ENCODE measurements at places on chromosomes 1 and 21.
A peak's percentile ranks its signal among the peaks of the same experiment; 100 is the strongest.

DNA sequence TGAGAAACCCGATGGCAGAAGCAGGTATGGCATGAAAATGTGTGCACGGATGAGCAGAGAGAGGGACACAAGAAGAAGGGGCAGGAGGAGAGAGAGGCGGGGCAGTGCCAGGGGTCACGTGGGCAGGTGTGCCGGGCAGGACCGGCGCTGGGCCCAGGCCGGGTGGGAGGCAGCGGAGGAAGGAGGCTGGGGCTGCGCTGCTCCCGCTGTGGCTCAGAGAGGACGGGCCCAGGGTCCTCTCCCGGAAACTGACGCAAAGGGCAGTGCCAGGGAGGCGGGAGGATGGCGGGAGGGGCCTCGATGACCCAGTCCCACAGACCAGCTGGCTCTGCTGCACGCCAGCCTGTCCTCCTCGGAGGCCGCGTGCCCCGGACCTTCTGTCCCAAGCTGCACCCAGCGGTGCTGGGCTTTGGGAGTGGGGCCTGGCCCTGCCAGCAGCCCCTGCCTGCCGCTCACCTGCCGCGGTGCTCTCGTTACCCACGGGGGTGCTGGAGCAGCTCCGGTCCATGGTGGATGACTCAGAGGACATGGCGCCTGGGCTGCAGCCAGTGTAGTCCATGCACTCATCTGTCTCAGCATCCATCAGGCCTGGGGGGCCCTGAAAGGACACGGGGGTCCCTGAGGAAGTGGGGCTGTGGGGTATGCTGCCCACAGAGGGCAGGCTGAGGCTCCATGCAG lies 153.9 kb downstream of the CASZ1 start:
- H3K27ac ChIP-seq, result no peak overlapping the region
- no peaks in the 10 kb centered on the region for H3K27me3 ChIP-seq
- no peaks in the 10 kb centered on the region for H3K36me3 ChIP-seq
- peaks cover 5% of the 10 kb centered on the region for H3K4me1 ChIP-seq
- no peak overlapping the region for H3K4me3 ChIP-seq
- no peak for DNase-seq

GRCh38 chr1:216448011-216448510 lies 24.8 kb upstream of the USH2A start:
- DNase-seq, result no peak
- H3K27me3 ChIP-seq, result no peaks in the 10 kb centered on the region
- no peak overlapping the region for H3K27ac ChIP-seq

DNA sequence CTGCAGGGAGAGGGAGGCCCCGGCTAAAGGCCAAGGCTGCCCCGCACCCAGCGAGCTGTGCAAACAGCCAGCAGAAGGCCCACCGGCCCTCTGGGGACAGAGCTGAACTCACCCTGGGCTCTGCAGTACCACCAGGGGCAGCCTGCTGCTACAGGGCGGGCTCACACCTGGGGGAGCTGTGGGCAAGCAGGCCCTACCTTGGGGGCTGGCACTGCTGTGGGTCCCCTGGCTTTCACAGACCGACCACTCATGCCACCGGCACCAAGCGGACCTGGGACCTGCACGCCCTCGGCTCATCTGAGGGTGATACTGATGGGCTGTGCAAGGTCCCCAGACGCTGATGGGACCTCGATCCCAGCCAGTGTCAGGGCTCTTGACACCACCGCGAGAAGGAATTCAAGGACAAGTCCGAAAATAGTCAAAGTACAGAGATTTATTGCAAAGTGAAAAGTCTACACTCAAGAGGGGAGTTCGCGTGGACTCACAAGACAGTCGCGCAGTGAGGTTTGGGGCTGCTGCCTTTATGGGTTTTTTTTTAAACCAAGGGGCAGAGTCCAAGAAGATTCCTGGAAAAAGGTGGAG lies 61.0 kb upstream of the ADARB1 start:
- no peak overlapping the region for H3K27ac ChIP-seq
- no peaks in the 10 kb centered on the region for H3K36me3 ChIP-seq
- peaks cover 15% of the 10 kb centered on the region for H3K27me3 ChIP-seq
- H3K4me3 ChIP-seq, result no peak overlapping the region
- no peak for DNase-seq

DNA sequence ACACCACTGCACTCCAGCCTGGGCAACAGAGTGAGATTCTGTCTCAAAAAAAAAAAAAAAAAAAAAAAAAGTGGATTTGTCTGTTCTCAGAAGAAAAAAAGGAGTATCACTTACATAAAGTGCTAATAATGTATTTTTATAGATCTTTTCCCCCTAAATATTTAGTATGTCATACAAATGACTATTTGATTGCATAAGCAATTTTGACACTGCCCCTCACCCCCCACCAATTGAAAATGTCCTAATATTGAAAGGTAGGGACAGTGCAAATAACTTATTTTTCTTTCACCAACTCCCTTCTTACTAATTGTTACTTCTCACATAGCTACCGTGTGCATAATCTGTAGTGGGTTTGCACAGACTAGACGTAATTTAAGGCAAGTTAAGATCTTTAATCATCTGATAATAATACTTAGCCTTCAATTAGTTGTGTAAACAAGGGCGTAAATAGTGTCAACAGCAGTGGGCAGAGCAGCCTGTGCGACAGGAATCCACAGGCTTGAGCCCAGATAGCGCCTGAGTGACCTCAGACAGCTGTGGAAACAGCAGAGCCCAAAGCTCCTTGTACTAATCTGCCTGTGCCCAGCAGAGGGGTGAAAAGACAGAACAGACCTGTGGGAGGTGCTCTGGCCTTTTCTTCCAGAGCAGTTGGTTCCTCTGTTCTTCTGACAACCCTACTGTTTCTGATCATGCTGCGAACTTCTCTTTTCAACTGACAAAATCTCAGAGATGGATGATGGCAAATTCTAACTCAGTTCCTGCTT lies 4.5 kb upstream of the IER5 start:
- no peaks in the 10 kb centered on the region for H3K27me3 ChIP-seq
- no peaks in the 10 kb centered on the region for H3K4me1 ChIP-seq
- H3K36me3 ChIP-seq, result no peaks in the 10 kb centered on the region
- H3K27ac ChIP-seq, result no peak overlapping the region
- no peak overlapping the region for H3K4me3 ChIP-seq

GRCh38 chr1:68782890-68783289 lies 286.0 kb upstream of the DEPDC1 start:
- no peaks in the 10 kb centered on the region for H3K36me3 ChIP-seq
- no peak overlapping the region for H3K27ac ChIP-seq
- H3K27me3 ChIP-seq, result no peaks in the 10 kb centered on the region
- no peak overlapping the region for H3K4me3 ChIP-seq
- H3K4me1 ChIP-seq, result no peaks in the 10 kb centered on the region

DNA sequence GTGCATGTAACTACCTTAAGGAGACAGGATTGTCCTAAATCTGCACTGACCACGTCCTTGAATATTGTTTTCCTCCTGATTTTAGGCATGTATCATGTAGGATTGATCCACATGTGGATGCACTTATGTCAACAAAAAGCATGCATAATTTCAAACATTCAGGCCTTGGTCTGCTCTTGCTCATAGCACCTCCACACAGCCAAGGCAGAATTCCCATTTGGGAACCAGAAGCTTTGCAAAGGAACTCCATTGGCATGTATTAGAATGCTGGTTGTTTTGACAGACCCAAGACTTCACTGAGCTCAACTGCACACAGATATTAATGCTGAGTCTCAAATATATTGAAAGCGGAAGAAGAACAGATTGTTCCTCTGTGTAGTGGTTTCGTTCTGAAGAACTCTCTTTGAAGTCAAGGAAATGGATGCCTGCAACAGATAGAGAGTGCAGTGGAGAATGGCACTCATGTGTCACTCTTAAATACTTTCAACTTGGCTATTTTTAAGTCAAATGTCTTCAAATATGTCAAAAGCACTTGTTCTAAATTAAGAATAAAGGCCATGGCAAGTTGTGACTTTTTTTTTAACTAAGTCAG lies 387.6 kb downstream of the LTN1 start:
- H3K4me1 ChIP-seq, result peaks cover 9% of the 10 kb centered on the region
- DNase-seq, result no peak
- no peak overlapping the region for H3K27ac ChIP-seq
- H3K27me3 ChIP-seq, result no peaks in the 10 kb centered on the region
- H3K36me3 ChIP-seq, result no peaks in the 10 kb centered on the region

GRCh38 chr1:36950604-36951291 lies 83.6 kb downstream of the GRIK3 start:
- no peaks in the 10 kb centered on the region for H3K36me3 ChIP-seq
- H3K4me3 ChIP-seq, result no peak overlapping the region
- no peak for DNase-seq
- H3K27me3 ChIP-seq, result no peaks in the 10 kb centered on the region
- H3K4me1 ChIP-seq, result no peaks in the 10 kb centered on the region

- H3K4me3 ChIP-seq, result no peak overlapping the region
- H3K36me3 ChIP-seq, result no peaks in the 10 kb centered on the region
- no peak overlapping the region for H3K27ac ChIP-seq
- no peaks in the 10 kb centered on the region for H3K4me1 ChIP-seq
- H3K27me3 ChIP-seq, result no peaks in the 10 kb centered on the region
- no peak for DNase-seq
Measured at GRCh38 chr21:14877581-14878228, 187.1 kb downstream of the NRIP1 start.

DNA sequence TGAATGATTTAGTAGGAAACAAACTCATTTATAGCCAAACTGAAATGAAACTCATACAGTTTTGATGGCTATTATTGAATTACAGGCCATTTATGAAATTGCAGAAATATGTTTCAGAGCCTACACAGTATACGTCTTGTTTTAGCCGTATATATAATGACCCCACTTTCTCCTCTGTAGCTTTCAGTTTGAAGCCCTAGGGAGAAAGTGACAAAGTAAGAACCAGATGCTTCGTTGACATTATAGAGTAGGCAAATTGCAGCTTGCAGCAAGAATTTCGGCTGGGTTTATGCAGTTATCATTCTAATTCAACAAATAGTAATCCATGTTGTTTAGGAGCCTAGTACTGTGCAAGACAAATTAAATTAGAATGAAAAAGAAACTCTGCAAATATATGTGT lies 836.3 kb upstream of the ADGRL4 start:
- no peaks in the 10 kb centered on the region for H3K36me3 ChIP-seq
- no peaks in the 10 kb centered on the region for H3K4me1 ChIP-seq
- no peak overlapping the region for H3K4me3 ChIP-seq
- H3K27ac ChIP-seq, result no peak overlapping the region

DNA sequence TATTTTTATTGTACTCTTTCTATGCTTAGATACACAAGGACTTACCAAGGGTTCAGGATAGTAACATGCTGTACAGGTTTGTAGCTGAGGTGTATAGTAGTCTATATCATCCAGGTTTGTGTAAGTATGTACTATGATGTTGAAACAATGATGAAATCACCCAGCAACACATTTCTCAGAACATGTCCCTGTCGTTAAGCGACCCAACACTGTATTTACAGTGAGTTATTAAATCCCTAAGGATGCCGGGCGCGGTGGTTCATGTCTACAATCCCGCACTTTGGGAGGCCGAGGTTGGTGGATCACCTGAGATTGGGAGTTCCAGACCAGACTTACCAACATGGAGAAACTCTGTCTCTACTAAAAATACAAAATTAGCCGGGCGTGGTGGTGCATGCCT lies 21.6 kb upstream of the RCOR3 start:
- no peaks in the 10 kb centered on the region for H3K4me1 ChIP-seq
- H3K27ac ChIP-seq, result no peak overlapping the region
- DNase-seq, result no peak
- no peak overlapping the region for H3K4me3 ChIP-seq
- H3K27me3 ChIP-seq, result no peaks in the 10 kb centered on the region
- H3K36me3 ChIP-seq, result no peaks in the 10 kb centered on the region

DNA sequence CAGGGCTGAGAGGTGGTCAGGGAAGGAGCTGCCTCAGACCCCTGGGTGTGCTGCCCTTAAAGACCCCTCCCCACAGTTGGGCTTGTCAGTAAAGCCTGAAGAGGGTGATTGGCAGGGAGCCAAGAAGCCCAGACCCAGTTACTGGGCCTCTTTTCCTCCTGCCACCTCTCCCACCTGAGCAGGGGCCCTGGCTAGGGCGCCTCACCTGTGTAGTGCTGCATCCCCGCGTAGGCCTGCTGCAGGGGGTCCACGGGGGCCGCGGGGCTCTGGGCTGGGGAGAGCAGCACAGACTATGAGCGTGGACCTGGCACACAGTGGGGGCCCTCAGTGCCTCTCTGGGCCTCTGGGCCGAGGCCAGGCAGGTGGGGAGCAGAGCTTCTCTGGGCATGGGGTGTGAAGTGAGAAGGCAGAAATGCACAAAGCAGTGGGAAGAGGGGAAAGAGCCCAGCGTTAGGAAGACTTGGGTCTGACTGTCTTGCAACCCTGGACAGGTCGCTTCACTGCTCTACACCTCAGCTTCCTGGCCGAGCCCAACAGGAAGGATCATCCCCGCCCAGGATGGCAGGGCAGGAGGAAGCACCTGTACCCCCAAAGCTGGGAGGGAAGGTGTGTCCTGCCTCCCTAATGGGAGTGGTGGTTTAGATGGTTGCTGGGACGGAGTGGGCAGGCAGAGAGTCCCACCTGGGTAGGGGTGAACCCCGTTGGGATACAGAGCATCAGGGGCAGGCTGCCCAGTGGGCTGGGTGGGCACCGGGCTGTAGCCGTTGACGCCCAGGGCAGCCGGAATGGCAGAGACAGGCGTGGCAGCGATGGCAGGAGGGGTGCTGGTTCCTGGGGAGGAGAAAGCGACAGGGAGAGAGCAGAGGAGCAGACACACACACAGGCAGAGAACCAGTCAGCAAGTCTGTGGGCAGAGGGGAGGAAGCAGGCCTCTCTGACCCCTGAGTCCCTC lies 9.9 kb downstream of the CELF3 start:
- H3K36me3 ChIP-seq, result no peaks in the 10 kb centered on the region
- H3K4me3 ChIP-seq, result no peak overlapping the region
- peaks cover 8% of the 10 kb centered on the region for H3K4me1 ChIP-seq

GRCh38 chr1:12191242-12192032 lies 24.6 kb downstream of the TNFRSF1B start:
- peaks cover 86% of the 10 kb centered on the region for H3K36me3 ChIP-seq
- H3K4me1 ChIP-seq, result peaks cover 8% of the 10 kb centered on the region
- no peak overlapping the region for H3K4me3 ChIP-seq

- no peak overlapping the region for H3K27ac ChIP-seq
- no peaks in the 10 kb centered on the region for H3K27me3 ChIP-seq
- peaks cover 19% of the 10 kb centered on the region for H3K4me1 ChIP-seq
- no peak overlapping the region for H3K4me3 ChIP-seq
- H3K36me3 ChIP-seq, result peaks cover 29% of the 10 kb centered on the region
Measured at GRCh38 chr1:22108339-22109105, 34.4 kb downstream of the WNT4 start.

- H3K4me3 ChIP-seq, result no peak overlapping the region
- H3K27ac ChIP-seq, result no peak overlapping the region
- H3K27me3 ChIP-seq, result no peaks in the 10 kb centered on the region
- no peak for DNase-seq
- H3K4me1 ChIP-seq, result peaks cover 6% of the 10 kb centered on the region
Measured at GRCh38 chr1:100130552-100131077, 2.1 kb downstream of the SASS6 start.

DNA sequence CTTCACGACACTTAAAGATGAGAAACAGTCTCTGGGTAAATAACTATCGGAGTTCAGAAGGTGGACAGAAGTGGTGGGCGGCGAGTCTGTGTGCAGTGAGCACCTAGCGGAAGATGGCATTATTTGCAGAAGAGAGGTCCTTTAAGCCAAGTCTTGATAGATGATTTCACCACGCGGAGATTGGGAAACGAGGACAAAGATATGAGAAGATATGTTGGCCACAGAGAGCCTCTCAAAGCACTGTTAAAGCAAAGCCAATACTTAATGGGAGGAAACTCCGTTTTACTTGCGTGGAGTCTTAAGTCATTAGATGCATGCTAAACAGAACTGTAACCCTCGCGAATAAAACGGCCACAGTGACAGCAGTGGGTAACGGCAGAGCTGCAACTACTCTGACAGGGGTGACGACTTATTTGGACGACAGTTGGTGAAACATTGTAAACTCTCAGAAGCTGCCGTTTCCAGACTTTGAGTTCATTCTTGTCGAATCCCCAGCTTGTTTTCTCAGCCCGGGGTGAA lies 577 bp upstream of the CEP350 start:
- no peaks in the 10 kb centered on the region for H3K27me3 ChIP-seq
- peak overlapping the region; percentile 92 for H3K27ac ChIP-seq
- no peaks in the 10 kb centered on the region for H3K36me3 ChIP-seq
- peaks cover 18% of the 10 kb centered on the region for H3K4me1 ChIP-seq
- no peak for DNase-seq

All from effector memory CD4-positive, alpha-beta T cell (primary cell).